ENCODE measurements at places on chromosomes 16 and 17. TPM values are rescaled to one million over a fixed set of nuclear protein-coding genes. Genes with fewer than 3 reads are reported as not detected.

PRKCB gene
- polyA plus RNA-seq: 0.30 TPM

GRAP gene
- polyA plus RNA-seq: 2.3 TPM

TRAPPC1 gene
- polyA plus RNA-seq: 56.0 TPM

CIITA gene
- polyA plus RNA-seq: 8.6 TPM

GCSH gene
- 13.0 TPM for polyA plus RNA-seq

CX3CL1 gene
- 19.0 TPM for polyA plus RNA-seq

ITGAX gene
- 3.0 TPM for polyA plus RNA-seq

LAT gene
- 26.0 TPM for polyA plus RNA-seq

DNAAF1 gene
- polyA plus RNA-seq: 8.7 TPM

SP6 gene
- 0.16 TPM for polyA plus RNA-seq

TMC5 gene
- polyA plus RNA-seq: 1.7 TPM

WFDC1 gene
- polyA plus RNA-seq: 2.6 TPM

DNA sequence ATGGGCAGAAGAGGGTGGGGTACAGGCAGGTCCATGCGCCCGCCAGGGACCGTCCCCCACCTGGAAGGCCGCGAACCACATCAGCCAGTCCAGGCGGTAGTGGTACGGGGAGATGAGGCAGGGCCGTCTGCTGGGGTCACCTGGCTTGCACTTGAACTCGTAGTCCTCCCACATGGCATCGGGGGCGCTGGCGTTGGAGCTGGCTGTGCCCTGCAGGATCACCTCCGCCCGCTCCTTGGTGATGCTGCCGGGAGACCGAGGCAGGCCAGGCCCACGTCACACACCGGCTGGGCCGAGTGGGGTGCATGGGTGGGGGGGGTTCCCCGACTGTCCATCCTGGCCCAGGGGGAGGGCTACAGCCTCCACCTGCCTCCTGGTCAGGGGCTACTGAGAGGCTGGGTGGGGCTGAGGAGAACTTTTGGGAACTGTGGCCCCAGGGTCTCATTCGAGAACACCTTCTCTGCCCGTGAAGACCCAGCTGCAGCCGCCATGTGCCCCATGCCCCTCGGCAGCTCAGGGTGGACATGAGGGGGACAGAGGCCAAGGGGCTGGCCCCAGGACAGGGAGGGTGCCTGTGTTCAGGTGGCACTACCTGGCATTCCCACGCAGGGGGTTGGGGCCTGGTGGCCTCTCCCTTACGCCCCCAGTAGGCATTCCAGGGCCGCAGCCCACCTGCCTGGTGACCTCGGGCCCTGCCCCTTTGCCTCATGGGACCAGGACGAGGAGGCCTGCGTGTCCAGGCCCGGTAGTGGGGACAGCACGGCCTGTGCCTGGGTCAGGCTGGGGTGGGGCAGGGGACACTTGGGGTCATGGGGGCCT, 69.5 kb upstream of the GNG13 start:
- peak; percentile 76 for DNase-seq

DNA sequence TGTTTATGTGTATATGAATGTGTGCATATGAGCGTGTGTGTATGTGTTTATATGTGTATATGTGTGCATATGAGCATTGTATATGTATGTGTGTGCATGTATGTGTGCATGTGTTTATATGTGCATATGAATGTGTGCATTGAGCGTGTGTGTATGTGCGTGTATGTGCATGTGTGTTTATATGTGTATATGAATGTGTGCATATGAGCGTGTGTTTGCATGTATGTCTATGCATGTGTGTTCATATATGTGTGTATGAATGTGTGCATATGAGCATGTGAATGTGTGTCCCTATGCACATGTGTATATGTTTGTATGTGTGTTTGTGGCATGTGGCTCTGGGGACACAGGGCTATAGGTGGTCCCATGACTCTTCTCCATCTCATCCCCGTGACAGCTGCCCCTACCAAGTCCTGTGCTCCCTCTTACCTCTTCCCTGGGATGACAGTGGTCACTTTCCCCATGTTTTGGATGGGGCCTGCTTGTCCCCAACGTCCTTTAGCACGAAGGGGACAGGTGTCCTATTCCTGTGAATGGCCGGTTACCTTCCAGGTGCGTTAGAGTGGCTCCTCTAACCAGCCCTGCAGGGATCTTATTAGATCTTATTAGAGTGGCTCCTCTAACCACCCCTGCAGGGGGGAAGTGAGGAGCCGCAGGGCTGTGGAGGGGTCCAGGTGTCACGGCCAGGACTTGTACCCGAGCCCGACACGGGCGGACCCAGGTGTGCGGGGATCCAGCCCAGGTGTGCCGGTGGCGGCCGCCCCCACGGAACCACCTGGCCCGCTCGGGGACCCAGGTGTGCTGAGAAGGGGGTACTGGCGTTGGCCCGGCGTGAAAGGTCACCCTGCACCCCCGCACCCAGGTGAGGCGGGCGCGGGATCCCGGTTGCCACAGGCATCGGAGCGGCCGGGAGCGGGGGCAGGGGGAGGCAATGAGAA, 105.6 kb downstream of the SEC14L1 start:
- no peak for DNase-seq

- DNase-seq: no peak
Measured at GRCh38 chr17:19579192-19579761, 45.6 kb downstream of the SLC47A1 start.

DNA sequence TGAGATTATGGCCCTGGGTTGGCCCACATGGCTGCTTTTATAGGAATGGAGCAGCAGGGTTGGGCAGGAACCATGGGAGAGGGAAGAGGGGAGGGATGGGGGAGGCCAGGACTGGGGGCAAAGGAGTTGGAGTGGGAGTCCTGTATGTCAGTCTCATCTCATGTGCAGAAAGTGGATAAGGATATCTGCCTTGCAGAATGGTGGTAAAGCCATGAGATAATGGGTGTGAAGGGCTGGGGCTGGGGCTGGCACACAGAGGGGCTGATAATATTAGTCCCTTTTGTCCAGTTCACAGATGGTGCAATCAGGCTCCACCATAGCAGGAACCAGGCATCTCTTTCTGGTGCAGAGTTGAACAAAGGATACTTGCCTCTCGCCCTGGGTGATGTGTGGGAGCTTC, 101.3 kb downstream of the MRM1 start:
- no peak for DNase-seq

DNA sequence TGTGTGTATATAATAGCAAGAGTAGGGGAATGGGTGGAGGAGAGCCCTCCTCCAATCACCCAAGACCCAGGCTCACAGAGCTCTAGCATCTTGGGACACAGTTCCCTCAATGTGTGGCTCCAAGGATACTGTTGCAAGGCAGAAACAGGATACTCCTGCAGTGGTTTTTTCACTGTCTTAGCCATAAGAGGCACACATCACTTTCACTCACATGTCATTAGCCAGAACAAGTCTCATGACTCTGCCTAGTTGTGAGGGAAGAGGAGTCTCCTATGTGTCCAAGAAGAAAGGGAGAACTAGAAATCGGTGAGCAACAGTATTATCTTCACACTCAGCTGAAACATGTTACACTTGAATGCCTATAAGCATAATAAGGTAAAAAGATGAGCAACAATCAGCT, 11.1 kb upstream of the NUDT7 start:
- no peak for DNase-seq

DNA sequence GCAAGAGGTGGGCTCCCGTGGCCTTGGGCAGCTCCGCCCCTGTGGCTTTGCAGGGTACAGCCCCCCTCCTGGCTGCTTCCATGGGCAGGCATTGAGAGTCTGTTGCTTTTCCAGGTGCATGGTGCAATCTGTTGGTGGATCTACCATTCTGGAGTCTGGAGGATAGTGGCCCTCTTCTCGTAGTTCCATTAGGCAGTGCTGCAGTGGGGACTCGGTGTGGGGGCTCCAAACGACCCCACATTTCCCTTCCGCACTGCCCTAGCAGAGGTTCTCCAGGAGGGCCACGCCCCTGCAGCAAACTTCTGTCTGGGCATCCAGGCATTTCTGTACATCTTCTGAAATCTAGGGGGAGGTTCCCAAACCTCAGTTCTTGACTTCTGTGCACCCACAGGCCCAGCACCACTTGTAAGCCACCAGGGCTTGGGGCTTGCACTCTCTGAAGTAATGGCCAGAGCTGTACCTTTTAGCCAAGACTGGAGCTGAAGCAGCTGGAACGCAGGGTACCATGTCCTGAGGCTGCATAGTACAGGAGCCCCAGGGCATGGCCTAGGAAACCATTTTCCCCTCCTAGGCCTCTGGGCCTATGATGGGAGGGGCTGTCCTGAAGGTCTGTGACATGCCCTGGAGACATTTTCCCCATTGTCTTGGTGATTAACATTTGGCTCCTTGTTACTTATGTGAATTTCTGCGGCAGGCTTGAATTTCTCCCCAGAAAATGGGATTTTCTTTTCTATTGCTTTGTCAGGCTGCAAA, 6.0 kb downstream of the PRKAR1A start:
- DNase-seq: no peak

GRCh38 chr16:1762879-1763520, 8.3 kb downstream of the NME3 start:
- peak; percentile 84 for DNase-seq

DNA sequence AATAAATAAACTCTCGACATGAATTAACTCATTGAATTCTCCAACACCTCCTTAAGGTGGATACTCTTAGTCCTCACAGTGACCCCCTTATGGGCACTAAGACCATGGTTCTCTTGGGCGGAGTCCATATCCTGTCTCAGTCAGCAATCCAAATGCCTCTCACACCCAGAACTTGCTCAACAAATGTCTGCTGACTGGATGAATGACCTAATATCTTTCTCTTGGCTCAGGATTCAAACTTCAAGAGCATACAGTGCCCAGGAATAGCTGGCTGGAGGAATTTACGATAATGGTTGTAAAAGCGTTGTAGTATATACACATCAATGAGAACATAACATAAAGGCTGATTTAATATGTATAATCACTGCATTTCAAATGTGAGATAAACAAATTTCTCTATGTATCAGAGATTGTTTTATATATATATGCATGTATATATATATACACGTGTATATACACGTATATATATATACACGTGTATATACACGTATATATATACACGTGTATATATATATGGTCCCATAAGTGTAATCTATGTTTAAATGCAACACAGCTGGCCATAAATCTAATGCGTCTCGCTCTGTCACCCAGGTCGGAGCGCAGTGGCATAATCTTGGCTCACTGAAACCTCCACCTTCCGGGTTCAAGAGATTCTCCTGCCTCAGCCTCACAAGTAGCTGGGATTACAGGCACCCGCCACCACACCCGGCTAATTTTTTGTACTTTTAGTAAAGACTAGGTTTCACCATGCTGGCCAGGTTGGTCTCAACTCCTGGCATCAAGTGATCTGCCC, 6.5 kb upstream of the UBB start:
- DNase-seq: no peak

DNA sequence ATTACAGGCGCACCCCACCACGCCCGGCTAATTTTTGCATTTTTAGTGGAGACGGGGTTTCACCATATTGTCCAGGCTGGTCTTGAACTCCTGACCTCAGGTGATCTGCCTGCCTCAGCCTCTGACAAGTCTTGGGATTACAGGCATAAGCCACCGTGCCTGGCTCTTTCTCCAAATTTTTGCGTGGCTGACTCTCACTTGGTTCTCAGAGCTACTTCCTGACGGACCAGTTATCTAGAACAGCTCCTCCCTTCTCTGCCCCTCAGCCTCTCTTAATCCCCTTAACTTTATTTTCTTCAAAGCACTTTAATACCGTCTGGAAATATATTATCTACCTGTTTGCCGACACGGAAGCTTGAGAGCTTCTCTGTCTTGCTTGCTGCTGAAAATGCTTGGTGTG, 4.2 kb downstream of the YPEL2 start:
- DNase-seq: no peak

DNA sequence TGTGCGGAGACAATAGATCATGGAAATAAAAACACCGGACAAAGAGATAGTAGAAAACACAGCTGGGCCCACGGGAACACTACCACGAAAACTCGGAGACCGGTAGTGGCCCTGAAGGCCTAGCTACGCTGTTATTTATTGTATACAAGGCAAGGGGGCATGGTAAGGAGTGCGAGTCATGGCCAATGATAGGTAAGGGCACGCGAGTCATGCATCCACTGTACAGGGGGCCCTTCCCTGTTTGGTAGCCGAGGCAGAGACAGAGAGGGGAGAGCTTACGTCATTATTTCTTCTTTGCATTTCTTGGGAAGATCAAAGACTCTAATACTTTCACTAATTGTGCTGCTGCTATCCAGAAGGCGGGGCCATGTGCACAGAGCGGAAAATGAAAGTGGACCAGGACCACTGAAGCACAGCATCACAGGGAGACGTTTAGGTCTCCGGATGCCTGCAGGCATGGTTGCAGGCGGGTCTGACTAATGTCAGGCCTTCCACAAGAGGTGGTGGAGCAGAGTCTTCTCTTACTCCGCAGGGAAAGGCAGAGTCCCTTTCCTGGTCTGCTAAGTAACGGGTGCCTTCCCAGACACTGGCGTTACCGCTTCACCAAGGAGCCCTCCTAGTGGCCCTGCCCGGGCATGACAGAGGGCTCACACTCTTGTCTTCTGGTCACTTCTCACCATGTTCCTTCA, 74.4 kb upstream of the ARL4D start:
- no peak for DNase-seq
